ENCODE measurements at places on chromosomes 6 and 20.

GRCh38 chr6:83169511-83169910, 23.6 kb downstream of the PGM3 start:
- no peaks in the 10 kb centered on the region for H3K4me1 ChIP-seq
- H3K27ac ChIP-seq: peak overlapping the region; percentile 4
- DNase-seq: no peak
- H3K4me3 ChIP-seq: no peak overlapping the region
- H3K27me3 ChIP-seq: no peaks in the 10 kb centered on the region

GRCh38 chr6:156280065-156280464, 497.1 kb upstream of the ARID1B start:
- H3K36me3 ChIP-seq: no peaks in the 10 kb centered on the region
- H3K27me3 ChIP-seq: no peaks in the 10 kb centered on the region
- no peak overlapping the region for H3K4me3 ChIP-seq

DNA sequence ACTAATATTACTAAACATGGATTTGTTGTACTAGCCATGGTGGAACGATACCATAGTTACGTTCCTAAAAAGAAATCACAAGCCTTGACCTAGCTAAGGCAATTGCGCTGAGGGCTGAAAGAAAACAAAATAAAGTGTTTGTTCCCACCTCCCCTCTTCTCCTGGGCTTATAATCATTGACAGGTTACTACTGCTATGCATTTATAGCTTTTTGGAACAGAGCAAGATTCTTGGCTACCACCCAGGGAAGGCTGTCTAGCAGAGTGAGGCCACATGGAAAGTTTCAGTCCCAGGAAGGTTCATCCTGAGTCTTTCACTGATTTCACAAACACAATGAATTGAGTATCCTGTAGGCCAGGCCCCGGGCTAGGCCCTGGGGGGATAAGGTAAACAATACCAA, 84.6 kb downstream of the TMEM170B start:
- DNase-seq: no peak
- no peaks in the 10 kb centered on the region for H3K4me1 ChIP-seq
- no peak overlapping the region for H3K4me3 ChIP-seq

DNA sequence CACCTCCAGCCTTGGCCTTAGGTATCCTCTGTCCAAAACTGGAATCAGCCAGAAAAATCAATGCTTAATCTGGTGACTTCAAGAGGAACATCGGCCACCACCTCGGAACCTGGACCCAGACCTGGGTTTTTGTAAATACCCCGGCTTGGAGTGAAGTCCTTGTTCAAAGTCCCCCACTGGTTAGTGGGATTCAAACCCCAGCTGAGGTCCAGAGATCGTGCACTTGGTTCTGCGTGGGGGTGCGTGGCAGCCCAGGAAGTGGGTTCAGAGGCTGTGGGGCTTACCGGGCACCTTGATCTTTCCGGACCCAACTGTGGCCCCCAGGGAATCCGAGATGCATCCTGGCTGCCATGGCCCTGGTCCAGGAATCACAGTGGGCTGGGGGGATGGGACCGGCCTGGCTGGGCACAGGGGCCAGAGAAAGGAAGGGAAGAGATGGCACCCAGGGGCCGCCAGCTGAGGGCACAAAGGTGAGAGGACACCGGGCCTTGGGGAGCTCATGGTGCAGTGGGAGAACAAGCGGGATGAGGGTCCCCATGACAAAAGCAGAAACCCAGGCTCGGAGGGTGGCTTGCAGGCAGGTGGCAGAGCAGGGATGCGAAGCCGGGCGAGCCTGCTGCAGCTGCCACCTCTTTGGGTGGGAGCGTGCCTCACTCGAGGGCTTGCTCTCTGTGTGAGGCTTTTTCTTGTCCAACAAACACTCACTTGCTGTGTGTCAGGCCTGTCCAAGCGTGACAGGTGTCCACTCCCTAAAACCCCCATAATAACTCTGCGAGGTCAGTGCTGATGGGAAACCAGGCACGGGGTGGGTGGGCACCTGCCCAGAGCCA, 27.7 kb downstream of the ZBP1 start:
- H3K4me1 ChIP-seq: peaks cover 7% of the 10 kb centered on the region
- no peak overlapping the region for H3K4me3 ChIP-seq

DNA sequence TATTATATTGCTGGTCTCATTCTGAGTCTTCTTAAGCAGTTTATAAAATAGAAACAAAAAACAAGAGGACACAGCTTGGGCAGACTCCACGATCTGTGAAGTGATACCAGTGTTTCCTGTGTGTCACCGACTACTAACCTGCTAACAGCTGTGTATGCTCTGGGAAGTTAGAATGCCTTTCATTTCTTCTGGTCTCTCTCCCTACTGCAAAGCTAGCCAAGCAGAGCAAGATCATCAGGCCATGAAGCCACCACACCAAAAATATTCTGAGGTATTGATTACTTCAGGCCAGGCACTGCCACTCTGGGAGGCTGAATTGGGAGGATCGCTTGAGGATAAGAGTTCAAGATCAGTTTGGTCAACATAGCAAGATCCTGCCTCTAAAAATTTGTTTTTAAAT, 46.9 kb upstream of the SMIM29 start:
- H3K27ac ChIP-seq: no peak overlapping the region
- DNase-seq: no peak
- H3K4me1 ChIP-seq: peaks cover 6% of the 10 kb centered on the region
- no peak overlapping the region for H3K4me3 ChIP-seq
- H3K36me3 ChIP-seq: peaks cover 20% of the 10 kb centered on the region

DNA sequence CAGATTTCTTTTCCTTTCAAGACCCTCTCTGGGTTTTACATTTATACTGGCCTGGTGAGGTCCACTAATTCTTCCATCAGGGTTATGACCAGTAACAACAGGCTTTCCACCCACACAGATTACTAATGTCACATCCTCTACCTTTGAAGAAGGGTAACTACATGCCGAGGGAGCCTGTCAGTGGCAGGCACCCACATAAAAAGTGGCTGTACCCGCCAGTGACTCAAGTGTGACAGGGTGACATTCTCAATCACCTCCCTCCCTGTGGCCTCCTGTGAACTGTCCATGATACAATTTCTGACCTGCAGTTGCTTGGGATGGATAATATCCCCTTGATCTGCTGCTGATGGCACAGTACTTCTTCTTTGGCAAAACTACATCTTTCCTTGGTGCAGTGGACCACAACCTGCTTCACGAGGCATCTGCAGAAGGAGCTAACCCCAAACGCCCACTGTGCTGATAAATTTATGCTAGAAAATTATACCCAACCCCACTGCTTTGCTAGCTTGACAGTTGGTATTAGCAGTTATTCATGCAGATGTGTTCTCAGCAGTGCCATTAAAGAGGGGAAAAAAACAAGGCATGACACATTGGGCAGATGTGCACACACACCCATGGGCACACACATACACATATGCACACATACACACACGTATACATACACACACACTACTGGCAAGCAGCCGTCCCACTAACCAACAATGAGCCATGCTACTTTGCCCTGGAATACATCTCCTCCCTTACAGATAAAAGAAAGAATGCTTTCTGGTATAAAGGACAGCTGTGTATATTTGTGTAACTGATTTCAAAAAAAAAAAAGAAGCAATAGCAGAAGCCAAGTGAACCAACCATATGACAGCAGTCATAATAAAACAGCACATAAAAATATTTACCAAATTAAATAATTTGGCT, 20.8 kb downstream of the GFOD1 start:
- no peak for DNase-seq
- H3K4me1 ChIP-seq: peaks cover 15% of the 10 kb centered on the region
- H3K27me3 ChIP-seq: no peaks in the 10 kb centered on the region
- H3K27ac ChIP-seq: no peak overlapping the region
- H3K36me3 ChIP-seq: no peaks in the 10 kb centered on the region

- DNase-seq: no peak
- H3K36me3 ChIP-seq: no peaks in the 10 kb centered on the region
- no peak overlapping the region for H3K27ac ChIP-seq
- no peak overlapping the region for H3K4me3 ChIP-seq
- peaks cover 37% of the 10 kb centered on the region for H3K27me3 ChIP-seq
- peaks cover 2% of the 10 kb centered on the region for H3K4me1 ChIP-seq
Measured at GRCh38 chr6:6665555-6666243, 77.2 kb downstream of the LY86 start.
